Activated CD8-positive, alpha-beta memory T cell treated with anti-CD3 and anti-CD28 coated beads for 24 hours (primary cell): ENCODE measurements at places on chromosomes 2 and 18.

DNA sequence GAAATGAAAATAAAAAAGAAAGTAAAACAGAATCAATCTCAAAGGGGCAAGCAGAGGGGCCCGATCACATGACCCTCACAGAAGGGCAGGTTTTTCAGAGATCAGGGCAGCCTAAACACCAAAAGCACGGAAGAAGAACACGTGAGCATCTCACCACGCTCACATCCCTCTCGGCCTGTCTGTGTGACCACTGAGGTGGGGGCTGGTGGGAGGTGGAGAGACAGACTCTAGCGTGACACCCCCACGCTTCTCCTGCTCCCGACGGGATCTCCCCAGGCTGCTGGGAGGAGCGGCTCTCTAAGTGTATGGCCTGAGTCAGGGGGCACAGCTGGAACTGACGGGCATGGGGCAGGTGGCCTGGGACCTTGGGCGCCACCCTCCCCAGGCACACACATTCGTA, 23.5 kb upstream of the MTERF4 start:
- no peak for DNase-seq

DNA sequence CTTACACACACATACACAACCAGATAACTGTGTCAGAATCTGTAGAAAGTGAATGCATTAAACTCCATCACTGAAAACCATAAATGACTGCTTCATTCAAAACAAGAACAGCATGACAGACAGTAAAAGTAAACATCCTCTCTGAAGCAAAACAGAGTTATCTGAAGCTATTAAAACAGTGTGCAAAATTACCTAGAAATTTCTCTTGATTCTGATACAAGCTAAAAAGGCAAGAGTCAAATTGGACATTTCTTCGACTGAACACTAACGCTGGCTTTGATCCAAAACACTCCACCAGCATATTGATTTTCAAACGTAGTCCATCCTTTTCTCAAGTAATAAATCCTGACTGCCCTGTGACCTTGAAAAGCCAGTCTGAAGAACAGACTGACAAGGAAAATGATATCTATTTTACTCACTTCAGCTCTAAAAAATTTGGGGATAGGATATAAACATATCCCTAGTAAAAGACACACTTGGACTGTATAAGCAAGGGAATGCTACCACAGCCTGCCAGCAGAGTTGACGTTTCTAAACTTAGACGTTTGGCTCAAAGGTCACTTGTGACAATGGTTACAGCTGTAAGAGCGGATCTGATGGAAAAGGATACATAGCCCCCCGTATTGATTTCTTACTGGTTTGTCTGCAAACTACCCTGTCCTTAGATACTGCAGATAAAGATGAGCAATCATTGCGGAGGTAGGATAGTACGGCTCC, 128.9 kb upstream of the ITGB6 start:
- no peak for DNase-seq

DNA sequence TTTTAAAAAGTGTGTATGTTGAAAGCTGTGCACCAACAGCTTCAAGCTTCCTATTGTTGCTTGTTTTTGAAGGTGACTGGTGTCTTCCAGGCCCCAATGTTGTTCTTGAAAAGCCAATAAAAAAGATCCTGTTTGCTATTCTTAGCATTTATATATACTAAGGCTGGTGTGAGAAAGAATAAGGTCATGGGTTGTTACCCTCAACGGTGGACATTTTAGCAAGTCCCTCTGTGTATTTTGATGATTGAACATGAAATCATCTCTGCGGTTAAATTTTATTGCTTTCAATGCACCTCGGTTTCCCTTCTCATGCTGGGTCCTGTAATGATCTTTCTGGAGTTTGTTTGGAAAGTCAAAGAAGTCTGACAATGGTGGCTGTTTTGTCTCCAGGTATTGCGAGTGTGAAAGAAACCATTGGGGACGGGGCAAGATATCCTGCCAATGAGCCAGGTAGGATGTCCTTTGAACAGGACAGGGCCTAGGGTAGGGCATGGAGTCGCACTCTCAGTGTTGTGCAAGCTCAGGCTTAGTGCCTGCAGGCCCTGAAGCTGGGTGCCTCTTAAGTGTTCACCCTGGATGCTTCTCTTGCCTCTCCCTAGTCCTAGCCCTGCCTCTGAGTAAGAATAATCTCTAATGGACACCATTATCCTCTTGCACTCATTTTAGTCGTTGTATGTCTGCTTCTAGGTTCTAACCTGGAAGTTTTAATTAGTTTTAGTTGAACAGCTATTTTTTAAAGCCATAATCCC, 16.0 kb upstream of the KLF7 start:
- no peak for DNase-seq

GRCh38 chr2:29573612-29574011, 347.8 kb downstream of the ALK start:
- no peak for DNase-seq

GRCh38 chr2:165253178-165253577, 14.0 kb downstream of the SCN2A start:
- DNase-seq = no peak

DNA sequence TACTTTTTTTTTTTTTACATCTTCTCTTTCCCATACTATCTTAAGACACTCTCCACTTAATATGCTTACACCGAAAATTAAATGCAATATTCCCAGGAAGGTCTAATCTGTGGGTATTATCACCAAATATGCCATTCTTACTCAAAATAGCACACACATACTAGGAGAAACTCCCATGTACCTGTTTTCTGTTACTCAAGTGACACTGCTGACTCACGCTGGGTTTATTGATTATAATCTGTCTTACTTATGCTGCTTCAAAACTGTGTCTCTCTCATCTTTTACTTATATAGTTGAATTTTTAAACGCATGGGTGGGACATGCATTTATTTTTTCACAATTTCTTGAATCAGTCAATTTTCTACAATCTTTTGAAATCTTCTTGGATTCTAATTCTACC, 29.9 kb downstream of the MRPL19 start:
- DNase-seq = no peak

- peak; percentile 13 for DNase-seq
Observed at GRCh38 chr2:109243526-109244303, 114.7 kb downstream of the SH3RF3 start.

GRCh38 chr2:239222312-239222660, 178.5 kb downstream of the HDAC4 start:
- no peak for DNase-seq

GRCh38 chr2:54691445-54692135, 31.9 kb upstream of the EML6 start:
- DNase-seq = no peak

DNA sequence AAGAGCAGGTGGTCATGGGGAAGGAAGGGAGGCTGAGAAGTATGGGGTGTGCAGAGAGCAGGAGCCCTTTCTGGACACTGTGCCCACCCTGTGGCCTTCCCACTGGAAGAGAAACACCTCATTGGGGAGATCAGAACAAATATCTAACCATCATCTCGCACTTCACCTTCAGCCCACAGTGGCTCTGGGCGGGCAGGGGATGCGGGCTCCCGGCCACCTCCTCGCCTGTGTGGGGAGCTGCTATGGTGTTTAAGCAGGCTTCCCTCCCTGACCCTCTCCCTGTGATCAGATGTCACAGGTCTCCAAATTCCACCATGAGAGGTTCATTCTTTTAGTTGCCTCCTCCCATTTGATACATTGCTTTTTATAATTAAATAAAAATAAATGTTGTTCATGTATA, 5.0 kb downstream of the FBLN7 start:
- no peak for DNase-seq
